ENCODE measurements at places on chromosomes 5 and 9.

- no peak for DNase-seq
Observed at GRCh38 chr9:131485728-131486422, 16.8 kb upstream of the POMT1 start.

- no peak for DNase-seq
Observed at GRCh38 chr9:114287763-114288192, 35.1 kb upstream of the ORM1 start.

DNA sequence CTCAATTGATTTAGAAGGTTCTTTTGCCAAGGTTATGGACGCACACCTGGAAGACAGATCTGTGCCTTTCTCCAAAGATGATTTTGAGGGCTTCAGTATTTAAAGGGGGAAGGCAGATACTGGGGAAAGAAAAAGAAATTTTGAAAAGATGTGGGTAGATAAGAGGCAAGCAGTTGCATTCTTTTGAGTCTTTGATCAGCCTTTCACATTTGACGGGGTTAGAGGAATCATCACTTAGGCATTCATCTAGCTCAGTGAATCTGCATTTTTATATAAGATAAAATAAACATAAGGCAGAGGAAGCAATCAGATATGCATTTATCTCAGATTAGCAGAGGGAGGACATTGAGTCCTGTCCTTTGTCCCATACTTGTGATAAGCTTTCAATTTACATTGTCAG is 243.4 kb upstream of the RAI14 start:
- DNase-seq, result no peak

DNA sequence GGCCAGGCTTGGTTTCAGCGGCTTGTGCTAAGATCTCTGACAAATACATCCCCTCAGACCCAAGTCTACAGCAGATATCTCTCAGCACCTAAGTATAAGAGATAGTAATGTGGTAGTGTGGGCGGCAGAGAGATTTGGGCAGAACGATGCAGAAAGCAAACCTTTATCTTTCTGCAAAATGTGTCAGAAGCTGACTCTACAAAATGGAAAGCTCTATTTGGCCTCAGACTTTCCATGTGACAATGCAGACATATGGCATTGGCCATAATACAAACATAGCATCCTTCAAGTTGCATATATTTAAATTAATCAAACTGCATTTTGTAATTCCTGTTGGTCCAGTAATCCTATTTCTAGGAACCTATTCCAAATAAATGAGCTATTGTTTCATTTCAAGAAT is 102.5 kb upstream of the RAI14 start:
- DNase-seq, result no peak

- DNase-seq, result no peak
Observed at GRCh38 chr5:107646418-107646817, 24.3 kb downstream of the EFNA5 start.

DNA sequence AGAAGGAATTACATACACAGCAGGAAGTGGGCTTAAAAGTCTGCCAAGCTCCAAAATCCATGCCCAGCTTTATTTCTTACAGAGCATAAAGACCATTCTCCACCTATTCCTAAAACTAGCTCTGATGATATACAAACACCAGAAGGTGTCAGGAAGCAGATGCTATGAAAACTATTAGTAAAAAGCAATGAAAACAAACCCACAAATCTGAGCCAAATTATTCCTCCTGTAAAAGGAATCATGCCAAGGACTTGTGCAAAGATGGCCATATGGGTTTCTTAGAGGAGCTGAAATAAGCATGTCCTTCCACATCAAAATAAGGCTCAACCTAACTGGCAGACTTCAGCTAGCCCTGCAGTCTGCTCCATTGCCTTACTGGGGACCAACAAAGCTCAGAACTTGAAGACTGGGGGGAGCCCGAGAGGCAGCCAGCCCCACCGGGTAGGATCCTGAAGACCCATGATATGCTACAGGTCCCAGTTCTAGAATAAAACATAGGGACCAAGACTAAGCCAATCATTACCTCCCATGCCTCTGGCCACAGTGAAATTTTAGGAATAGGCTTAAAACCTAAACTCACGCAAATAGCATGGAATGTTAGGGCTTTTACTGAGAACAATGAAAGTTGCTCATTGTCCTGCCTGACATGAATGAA is 42.8 kb upstream of the GABRP start:
- DNase-seq, result no peak

DNA sequence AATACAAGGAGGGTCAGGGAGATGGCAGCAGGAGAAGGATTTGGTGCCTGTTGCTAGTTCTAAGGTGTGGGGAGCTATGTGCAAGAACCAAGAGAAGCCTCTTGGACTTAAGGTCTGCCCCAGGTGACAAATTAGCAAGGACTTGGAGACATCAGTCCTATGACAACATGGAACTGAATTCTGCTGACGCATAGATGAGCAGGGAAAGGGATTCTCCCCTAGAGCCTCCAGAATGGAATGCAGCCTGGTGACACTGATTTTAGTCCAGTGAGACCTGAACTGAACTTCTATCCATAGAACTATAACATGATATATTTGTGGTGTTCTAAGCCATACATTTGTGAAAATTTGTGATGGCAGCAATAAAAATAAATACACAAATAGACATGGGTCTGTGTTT is 215.6 kb downstream of the ESM1 start:
- no peak for DNase-seq

GRCh38 chr9:114825126-114825795 is 19.4 kb upstream of the TNFSF15 start:
- DNase-seq, result no peak

GRCh38 chr5:72849546-72849945 is 33.1 kb downstream of the TNPO1 start:
- DNase-seq, result no peak

- no peak for DNase-seq
Observed at GRCh38 chr5:74040811-74041491, 415.0 kb downstream of the ARHGEF28 start.

- no peak for DNase-seq
Observed at GRCh38 chr9:127742435-127743088, 7.5 kb upstream of the TOR2A start.

GRCh38 chr5:116492016-116492623 is 82.5 kb downstream of the SEMA6A start:
- no peak for DNase-seq

- no peak for DNase-seq
Observed at GRCh38 chr9:102519423-102519822, 475.7 kb upstream of the CYLC2 start.

DNA sequence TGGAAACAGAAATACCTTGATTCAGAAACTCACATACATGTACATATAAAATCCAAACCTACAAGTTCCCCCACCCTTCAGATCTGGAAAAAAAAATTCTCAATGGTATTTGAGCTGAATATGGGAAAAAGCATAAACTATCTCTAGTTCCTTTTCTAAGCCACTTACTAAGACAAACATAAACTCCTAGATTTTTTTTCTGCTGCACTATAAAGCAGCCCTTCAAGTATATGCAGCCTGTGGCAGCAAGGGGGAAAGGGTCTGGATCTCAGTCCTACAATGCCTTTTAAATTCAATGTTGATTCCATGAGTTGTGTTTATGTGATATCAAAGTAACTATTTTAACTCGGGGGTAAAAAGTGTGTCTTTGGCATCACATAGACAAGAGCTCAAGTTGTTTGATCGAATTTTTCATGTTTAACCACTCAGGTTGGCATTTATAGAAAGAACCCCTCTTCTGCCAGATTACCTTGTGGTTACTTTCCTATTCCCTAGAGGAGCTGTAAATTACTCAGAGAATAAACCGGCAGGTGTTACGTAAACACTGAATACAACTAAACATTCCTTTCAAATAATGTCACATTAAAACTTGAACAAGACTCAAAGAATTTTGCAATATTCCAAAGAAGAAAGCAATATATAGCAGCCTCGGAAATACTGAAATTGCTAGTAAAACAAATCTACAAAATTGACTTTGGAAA is 91.8 kb upstream of the FER start:
- DNase-seq, result no peak

GRCh38 chr5:176902102-176902814 is 3.1 kb upstream of the HK3 start:
- no peak for DNase-seq

DNA sequence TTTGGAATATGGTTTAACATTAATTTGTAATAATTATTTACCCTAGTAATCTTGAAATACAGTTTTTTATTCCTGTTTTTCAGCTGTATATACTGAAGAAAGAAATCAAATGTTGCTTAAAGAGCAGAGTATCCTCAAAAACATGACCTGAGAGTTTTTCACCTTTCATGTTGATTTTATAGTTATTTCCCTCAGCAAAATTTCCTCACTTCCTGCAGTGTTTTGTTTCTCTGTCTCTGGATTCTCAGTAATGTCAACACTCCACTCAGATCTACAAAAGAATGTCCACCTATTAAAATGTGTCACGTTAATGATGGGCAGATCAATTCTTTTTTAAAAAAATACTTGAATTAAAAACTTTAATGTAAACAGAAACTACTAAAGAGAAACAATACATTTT is 398.3 kb downstream of the ANXA1 start:
- DNase-seq, result no peak

DNA sequence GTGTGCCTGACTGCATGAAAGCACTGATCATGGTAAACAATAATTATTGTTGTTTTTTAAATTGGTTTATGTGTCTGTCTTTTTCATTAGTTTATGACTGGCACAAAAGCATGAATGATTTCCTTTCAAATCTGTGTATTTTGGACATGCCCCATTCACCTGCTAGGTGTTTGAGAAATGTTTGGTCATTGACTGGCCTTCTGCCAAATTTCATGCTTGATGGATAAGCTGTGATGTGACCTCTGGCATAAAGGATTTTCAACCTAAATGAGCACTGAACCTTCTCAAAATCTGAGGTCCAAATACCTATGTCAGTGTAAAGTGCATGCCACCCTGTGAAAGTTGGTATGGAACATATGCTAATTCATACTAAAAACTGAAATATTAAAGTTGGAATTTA is 204.5 kb downstream of the BRINP1 start:
- DNase-seq, result no peak

- no peak for DNase-seq
Observed at GRCh38 chr5:51678330-51678729, 295.1 kb downstream of the ISL1 start.

GRCh38 chr9:136916330-136917184 is 28.0 kb downstream of the FBXW5 start:
- no peak for DNase-seq

DNA sequence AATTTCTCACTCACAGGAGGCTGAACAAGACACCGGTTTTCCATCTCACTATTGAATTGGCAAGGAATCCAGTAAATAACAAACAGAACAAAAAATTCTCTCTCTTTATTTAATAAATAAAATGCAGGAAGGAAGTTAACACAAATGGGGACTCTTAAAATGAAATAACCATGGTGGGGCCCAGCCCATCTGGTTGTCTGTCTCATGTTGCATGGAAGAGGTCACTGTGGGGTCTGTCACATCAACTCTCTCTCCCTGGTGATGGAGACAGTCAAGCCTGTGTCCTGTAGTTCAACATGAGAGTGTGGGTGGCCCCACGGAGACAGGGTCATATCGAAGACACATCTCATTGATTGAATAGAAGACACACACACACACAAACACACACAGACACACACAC is 297.7 kb downstream of the IRX2 start:
- no peak for DNase-seq

DNA sequence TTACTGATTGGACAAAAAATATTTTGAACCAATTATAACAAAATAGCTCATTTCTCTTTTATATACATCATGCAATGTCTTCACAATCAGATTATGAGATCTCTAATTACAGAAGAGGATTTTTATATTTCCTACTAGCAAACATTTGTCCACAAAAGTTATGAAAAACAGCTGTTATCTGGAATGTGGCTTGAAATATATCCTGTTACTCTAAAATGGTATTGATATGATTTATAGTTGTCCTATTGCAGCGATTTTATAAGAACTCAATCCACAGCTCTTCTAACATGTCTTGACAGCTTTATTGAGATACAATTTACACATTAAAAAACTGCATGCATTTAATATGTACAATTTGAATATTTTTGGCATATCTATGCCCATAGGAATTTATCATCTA is 779.9 kb upstream of the ACO1 start:
- DNase-seq, result no peak

- DNase-seq, result no peak
Observed at GRCh38 chr9:33329117-33329563, 38.8 kb downstream of the NFX1 start.

GRCh38 chr9:135346438-135347050 is 133.0 kb upstream of the PPP1R26 start:
- no peak for DNase-seq

- DNase-seq, result no peak
Observed at GRCh38 chr5:174920906-174921550, 196.6 kb downstream of the MSX2 start.

- no peak for DNase-seq
Observed at GRCh38 chr9:4657426-4658159, 4.5 kb upstream of the PLPP6 start.

- DNase-seq, result no peak
Observed at GRCh38 chr9:121182989-121183388, 18.7 kb downstream of the RAB14 start.

GRCh38 chr5:156819537-156819936 is 30.6 kb upstream of the PPP1R2B start:
- no peak for DNase-seq

- no peak for DNase-seq
Observed at GRCh38 chr5:53454719-53455000, 25.8 kb upstream of the FST start.

DNA sequence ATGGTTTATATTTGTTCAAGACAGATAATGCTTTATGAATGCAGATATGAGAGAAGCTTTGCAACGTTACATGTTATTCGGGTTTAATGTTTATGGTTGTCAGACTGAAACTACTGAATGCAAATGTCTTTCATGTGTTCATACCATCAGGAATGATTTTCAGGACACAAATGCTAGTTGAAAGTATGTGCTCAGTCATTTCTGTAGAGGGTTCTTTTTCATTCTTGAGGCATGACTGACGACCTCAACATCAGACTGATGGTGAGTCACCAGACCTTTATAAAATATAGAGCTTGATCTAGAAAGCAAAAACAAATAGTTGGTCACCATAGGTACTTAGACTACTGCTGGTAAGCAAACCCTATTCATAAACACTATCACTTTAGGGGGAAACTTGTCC is 287.3 kb upstream of the NUDT12 start:
- no peak for DNase-seq

- no peak for DNase-seq
Observed at GRCh38 chr9:115262952-115263351, 145.0 kb upstream of the TNC start.
